ENCODE measurements at places on chromosomes 13 and 19. TPM values are rescaled to one million over a fixed set of nuclear protein-coding genes. Genes with fewer than 3 reads are reported as not detected.

Gene LILRA1
- total RNA-seq, result not detected

Gene F7
- under 0.01 TPM for total RNA-seq

Gene TFPT
- 18.3 TPM for total RNA-seq

Gene TNFSF9
- total RNA-seq, result 1.7 TPM

Gene CGB2
- total RNA-seq, result not detected

Gene NOTCH3
- total RNA-seq, result 44.4 TPM

Gene PGLYRP2
- total RNA-seq, result not detected

Gene ZNF320
- total RNA-seq, result 7.3 TPM

Gene KDM4B
- total RNA-seq, result 13.5 TPM

Gene SCN1B
- total RNA-seq, result 12.1 TPM

Gene KLK4
- not detected for total RNA-seq

Gene ZNF493
- 19.1 TPM for total RNA-seq

Gene AP2A1
- total RNA-seq, result 85.6 TPM

Gene TNFRSF19
- total RNA-seq, result 7.3 TPM

Gene CD209
- total RNA-seq, result not detected

Gene ZNF382
- total RNA-seq, result 4.6 TPM

Gene SPACA4
- total RNA-seq, result not detected

Gene FGF14
- total RNA-seq, result 1.4 TPM

Gene ZNF296
- total RNA-seq, result not detected

Gene F2RL3
- total RNA-seq, result not detected

Gene ZNF606
- 33.8 TPM for total RNA-seq

Gene HIPK4
- not detected for total RNA-seq

Gene TRPC4
- 1.2 TPM for total RNA-seq

Gene PCDH9
- 5.0 TPM for total RNA-seq

Gene CAPN12
- total RNA-seq, result not detected

Gene FAM98C
- total RNA-seq, result 11.9 TPM

Gene GSX1
- not detected for total RNA-seq

Gene PTH2
- total RNA-seq, result not detected

Gene ZNF600
- total RNA-seq, result 3.8 TPM

Data from fibroblast of the aortic adventitia (primary cell).